Activated T-cell treated with anti-CD3 and anti-CD28 coated beads for 4 hours (primary cell): ENCODE measurements at places on chromosomes 3 and 15.

DNA sequence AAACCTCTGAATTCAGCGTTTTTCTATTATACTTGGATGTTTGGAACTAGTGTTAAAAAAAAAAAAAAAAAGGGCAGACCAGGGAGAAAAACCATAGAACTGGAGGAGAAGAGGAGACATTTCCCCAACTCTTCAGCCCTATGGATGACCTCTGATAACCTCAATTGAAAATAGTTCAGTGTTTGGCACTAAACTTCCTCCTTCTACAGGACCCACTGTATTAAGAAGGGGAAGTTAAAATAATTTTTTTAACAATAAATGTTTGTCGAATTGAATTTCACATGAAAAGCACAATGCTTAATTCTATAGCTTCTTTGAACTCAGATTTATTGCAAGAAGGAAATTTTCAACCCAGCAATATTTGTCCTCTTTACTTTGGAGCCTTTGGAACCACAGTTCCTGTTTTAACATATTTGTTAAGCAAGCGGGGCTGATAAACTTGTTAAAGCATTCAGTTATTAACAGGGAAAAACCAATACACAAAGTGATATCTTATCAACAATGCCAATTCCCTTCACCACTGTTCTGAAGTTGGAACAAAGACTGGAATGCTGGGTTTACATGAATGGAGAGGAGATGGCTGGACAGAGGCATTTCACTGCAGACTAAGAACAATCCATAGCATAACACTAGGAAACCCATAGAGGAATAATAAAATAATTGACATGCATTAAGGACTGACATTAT is 3.1 kb upstream of the A4GNT start:
- no peak for DNase-seq

GRCh38 chr15:77944002-77944867 is 133.3 kb downstream of the TBC1D2B start:
- DNase-seq = no peak

- no peak for DNase-seq
Measured at GRCh38 chr3:140899363-140899762, 42.3 kb upstream of the SLC25A36 start.

DNA sequence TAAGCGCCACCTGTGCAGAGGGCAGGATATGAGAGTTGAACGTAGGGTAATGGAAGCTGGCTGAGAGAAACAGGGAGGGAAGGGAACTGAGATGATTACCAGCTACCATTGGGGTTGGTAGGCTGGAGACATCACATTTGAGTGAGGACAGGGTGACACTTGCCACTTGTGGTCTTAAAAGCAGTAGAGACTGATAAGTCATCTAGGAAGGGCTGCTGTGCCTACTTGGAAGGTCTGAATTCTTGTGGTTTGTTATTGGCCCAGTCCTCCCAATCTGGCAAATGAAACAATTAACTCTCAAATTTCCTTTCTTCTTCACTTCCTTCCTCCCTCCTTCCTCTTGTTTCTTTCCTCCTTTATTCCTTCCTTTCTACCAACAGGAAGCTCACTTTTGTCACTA is 46.8 kb downstream of the COL6A5 start:
- DNase-seq = no peak

DNA sequence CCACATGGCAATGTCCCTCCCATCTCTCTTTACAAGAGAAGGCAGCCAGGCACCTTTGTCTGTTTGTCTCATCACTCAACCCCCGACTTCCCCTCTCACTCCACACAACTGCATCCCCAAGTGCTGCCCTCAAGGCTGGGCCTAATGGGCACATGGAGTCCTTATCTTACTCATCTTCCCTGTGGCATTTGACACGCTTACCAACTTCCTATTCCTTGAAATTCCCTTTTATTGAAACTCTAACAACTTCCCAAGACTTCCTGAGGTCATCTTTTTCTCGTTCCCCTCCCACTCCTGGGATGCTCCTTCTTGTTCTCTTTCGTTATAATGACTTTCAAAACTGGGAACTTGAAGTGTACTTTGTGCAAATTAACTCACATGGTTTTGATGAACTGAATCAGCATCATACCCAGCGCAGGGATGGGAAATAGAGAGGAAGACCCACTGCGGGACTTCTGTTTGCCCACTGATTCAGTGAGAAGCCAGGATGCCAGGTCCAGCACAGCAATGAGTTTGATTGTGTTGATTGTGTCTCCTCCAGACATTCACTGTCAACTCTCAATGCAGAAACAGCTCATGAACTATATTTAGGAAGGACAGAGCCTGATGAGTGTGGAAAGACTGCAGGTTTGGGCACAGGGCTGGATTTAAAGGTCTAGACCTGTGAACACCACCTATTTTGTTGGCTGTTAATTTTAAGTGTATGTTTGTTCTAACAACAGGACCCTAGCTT is 104.7 kb upstream of the TNIK start:
- no peak for DNase-seq

DNA sequence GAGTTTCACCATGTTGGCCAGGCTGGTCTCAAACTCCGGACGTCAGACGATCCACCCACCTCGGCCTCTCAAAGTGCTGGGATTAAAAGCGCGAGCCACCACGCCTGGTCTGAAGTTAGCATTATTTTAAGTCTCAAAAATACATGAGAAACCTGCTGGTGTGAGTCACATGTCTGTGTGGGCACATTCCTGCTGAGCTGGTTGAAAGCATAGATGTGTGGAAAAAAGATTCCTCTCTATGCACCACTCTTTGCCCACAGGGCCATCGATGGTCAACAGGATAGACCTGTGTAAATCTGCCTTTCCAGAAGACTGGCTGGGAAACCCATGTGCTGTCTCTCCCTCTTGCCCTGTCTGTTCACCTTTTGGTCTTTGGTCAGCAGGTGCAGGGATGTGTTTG is 63.5 kb downstream of the CHRD start:
- no peak for DNase-seq

DNA sequence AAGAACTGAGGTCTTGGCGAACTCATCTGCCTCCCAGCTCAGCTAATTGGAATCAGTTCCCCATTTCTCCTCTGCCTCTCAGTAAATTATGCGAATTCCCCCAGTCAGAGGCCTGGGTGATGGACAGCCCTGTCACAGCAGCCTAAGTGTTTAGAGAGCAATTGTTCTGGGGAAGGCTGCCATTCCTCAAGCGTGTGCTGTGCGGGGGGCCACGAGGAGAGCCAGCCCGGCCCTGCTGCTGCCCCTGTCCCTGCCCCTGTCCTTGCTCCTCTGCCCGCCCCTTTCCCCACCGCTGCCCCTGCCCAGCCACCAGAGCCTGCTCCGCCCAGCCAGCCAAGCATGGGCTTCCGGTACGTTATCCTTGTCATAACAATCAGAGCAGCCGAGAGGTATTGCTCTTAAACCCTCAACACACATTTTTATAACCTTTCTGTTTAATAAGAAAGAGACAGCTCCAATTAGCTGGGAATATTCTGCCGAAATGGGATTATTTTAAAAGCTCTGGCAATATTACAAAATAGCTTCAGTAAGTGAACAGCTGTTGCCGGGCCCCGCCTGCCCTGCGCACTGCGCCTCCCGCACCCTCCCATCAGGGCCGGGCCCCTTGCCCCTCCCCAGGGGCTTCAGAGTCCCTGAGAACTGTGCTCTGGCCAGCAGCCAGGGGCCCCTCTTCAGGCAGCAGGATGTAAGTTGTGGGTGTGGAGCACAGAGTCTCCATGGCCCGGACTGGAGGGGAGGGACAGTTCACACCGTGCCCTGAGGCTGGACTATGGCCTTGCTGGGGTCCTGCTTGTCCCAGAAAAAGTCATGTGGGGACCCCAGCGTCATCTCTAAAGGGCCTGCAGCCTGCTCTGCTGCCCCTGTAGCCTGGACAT is 12.4 kb upstream of the CACNA2D2 start:
- DNase-seq = no peak

DNA sequence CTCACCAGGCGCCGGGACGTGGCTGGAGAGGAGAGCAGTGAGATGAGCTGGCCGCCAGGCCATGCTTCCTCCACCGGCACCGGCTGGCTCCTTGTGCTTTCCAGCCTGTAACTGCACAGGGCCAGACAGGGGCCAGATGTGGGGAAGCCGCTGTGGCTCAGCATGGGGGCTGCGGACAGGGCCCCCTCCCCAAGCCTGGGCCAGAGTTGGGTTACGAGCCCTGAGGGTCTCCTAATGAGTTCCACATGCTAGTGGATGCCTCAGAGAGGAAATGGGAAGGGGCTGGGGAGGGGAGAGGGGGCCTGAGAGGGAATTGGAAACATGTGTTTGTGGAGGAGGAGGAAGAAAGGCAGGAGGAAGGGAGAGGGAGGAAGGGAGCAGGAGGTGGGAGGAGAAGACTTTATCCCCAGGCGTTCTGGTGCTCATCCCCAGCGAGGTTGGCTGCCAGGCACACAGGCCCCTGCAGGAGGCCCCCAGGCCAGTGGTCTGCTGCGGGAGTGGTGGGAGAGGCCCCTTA is 11.7 kb upstream of the DUSP7 start:
- DNase-seq = no peak

- DNase-seq = no peak
Measured at GRCh38 chr3:84082726-84083125, 876.1 kb upstream of the CADM2 start.

DNA sequence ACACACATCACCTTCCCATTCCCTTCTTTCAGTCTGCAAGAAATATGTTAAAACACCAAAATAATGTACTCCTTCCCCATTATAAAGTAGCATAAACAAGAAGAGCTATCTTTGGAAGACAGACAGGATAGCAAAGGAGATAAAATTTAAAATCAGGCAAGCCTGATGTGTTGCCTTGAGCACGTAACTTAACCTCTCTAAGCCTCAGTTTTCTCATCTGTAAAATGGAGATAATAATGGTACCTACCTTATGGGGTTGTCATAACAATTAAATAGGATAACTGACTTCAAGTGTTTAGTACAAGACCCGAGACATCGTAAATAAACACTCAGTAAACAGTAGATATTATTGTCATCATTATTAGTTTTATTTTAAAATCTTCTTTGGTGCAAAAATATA is 142.4 kb downstream of the NR1D2 start:
- DNase-seq = no peak

DNA sequence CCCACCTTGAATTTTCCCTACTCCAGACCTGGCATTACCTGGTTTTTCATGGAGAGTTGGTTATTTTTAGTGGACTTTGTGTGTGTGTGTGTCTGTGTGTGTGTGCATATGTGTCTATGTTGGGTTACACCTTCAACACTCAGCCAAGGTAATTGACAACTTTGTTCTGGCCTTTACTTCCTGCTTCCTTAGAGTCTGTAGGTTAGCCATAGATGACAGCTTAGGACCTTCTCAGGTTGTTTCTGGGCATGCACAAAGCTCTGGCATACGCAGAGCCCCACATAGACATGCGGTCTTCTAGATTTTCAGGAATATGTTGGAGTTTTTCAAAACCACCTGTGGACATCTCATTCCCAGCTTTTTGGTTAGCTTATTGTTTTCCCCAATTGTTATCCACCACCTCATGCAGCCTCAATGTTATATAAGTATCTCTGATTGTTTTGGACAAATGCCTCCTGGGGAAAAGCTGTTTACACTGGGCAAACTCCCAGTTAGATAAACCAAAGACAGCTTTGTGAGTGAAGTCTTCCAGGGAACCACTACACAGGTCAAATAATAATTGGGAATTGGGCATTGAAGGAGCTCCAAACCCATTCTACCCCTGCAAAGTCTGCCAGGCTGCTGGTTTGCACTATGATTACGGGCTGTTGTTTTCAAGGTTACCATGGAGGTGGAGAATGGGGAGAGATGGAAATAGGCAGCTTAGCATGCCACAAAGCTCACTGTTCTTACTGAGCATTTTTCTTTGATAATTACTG is 201.2 kb downstream of the ADAMTSL3 start:
- DNase-seq = no peak

- DNase-seq = no peak
Measured at GRCh38 chr15:48516121-48516520, 129.4 kb downstream of the FBN1 start.

- no peak for DNase-seq
Measured at GRCh38 chr15:73617301-73617831, 15.8 kb downstream of the NPTN start.
